Dorsolateral prefrontal cortex (tissue), 122 donors: ENCODE measurements at places on chromosomes 3 and 15. TPM values are rescaled to one million over a fixed set of nuclear protein-coding genes. Genes with fewer than 3 reads are reported as not detected.
A peak's percentile ranks its signal among the peaks of the same experiment; 100 is the strongest.

DNA sequence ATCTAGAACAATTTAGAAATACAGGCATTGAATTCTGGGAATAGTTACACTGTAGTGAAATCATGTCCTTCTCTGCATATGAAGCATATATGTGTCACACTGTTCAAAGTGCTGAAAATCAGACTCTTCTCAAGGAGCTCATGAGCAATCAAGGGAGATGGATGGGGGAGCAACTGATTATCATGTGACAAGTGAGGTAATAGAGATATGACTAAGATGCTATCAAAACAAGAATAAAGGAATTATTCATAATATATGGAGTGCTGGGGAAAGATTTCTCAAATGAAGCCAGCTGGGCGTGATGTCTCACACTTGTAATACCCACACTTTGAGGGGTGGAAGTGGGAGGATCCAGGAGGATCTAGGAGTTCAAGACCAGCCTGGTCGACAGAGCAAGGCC, 74.9 kb upstream of the CHRNB4 start:
- DNase-seq: no peak

GRCh38 chr3:11612515-11613188, 31.1 kb downstream of the VGLL4 start:
- no peak for DNase-seq

- DNase-seq: no peak
Observed at GRCh38 chr3:132231633-132232032, 85.6 kb upstream of the ACP3 start.

DNA sequence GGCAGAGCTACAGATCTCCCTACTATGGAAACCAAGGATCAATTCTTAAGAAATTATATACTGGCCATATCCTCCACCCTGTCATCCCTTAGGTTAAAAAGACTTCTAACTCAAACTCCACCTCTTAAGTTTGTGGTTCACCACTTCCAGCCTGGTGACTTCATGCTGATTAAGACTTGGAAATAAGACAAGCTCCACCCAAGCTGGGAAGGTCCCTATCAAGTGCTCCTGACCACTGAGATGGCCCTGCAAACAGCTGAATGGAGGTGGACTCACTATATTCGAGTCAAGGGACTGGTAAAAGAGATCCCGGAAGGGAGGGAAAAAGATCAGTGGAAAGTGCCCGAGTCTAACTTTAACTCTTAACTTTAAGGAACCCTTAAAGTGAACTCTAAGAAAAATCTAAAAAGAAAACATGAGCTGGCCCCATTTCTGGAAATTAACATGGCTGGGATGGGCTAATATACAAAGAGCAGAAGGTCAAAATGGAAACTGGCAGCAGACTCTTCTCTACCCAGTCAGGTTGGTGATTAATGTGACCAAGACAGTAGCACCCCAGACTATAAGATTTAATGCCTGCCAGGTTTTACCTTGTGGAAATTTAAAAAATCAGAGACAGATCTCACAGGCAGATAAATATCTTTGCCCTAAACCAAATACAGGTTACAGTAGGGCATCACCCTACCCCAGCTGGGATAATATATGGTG, 43.9 kb downstream of the PPCDC start:
- no peak for DNase-seq

GRCh38 chr15:101489237-101489598, 289 bp downstream of the PCSK6 start:
- no peak for DNase-seq

- no peak for DNase-seq
Observed at GRCh38 chr15:100433304-100433703, 91.5 kb upstream of the ADAMTS17 start.

- DNase-seq: no peak
Observed at GRCh38 chr3:138817695-138818094, 17.0 kb downstream of the PIK3CB start.

DNA sequence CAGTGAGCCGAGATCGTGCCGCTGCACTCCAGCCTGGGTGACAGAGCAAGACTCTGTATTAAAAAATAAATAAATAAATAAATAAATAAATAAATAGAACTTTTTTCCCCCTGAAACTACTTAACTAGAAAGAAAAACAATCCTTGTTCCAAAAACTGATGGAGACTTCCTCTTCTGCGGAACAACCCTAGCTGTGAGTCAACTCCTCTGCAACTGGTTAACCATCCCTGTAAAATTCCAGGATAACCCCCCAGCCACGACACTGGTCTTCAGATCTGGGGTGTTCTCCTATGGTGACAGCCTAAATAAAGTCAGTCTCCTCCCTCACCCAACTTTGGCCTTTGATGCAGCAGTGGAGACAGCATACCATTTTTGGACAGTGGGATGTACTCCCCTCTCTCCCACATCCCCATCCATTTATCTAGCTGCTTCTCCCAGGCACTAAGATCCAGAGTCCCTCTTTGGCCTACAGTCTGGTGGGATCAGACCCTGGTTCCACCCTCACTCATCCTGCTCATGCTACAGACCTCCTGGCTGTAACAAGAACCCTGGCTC, 352.6 kb downstream of the OCA2 start:
- DNase-seq: no peak

DNA sequence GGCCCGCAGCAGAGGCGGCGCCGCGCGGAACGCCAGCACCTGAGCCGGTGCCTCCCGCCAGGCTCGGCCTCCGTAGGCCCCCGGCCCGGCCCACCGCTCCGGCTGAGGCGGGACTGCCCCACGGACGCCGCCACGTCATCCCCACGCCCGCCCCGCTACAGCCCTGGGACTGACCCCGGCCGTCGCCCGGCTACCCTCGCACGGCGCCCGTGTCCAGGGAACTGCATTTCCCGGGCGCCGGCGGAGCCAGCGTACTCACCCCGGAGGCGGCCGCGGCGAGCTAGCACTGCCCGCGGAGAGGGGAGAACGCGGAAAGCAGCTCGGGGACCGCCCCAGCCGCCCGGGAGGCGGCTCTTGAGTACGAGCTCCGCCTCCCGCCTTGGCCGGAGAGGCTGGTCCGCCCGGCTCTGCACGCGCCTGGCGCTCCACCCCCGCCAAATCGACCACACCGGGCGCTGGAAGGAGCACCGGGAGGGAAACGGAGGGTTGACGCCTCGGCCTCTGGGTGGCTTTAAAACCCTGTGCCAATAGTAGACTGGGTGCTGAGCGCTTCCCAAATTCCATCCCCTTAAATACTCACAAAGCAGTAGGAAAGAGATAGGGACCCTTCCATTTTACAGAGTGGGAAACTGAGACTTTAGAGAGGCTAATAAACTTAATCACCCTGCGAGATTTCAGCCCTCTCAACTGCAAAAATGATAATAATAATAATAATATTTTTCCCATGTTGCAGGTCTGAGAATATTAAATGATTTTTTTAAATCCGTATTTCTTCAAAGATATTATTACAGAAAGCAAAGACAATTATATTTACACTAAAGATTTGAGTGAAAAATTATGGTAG, at the start of gene B4GALT4:
TSS of gene B4GALT4 (minus strand) at position 288 of the 844 bp plus-strand sequence. CDS start 10,779 bp downstream, outside the sequence.
- DNase-seq: peak; percentile 59

SOX2 gene
- 130 TPM for total RNA-seq

HHLA2 gene
- total RNA-seq: not detected

ANO10 gene
- total RNA-seq: 36.8 TPM

C3orf80 gene
- total RNA-seq: 22.0 TPM

AP4E1 gene
- total RNA-seq: 12.2 TPM

CCR8 gene
- total RNA-seq: not detected

PDCD10 gene
- total RNA-seq: 54.8 TPM
